ENCODE measurements at places on chromosomes 16 and 17. TPM values are rescaled to one million over a fixed set of nuclear protein-coding genes. Genes with fewer than 3 reads are reported as not detected.

FOXK2 gene
- 48.5 TPM for total RNA-seq

CDH1 gene
- total RNA-seq = 3.7 TPM

GAS7 gene
- 0.35 TPM for total RNA-seq

TNFRSF12A gene
- total RNA-seq = 627 TPM

PRSS53 gene
- 1.1 TPM for total RNA-seq

SYNGR3 gene
- 6.1 TPM for total RNA-seq

CCL4 gene
- total RNA-seq = not detected

CACNG4 gene
- 13.0 TPM for total RNA-seq

HSD17B1 gene
- 1.1 TPM for total RNA-seq

EVPL gene
- total RNA-seq = 17.7 TPM

SPATA22 gene
- total RNA-seq = not detected

CD300E gene
- total RNA-seq = not detected

SPNS2 gene
- total RNA-seq = 14.1 TPM

AARS1 gene
- total RNA-seq = 92.8 TPM

PPY gene
- total RNA-seq = not detected

NDE1 gene
- 37.6 TPM for total RNA-seq

SGSH gene
- total RNA-seq = 18.5 TPM

SCNN1B gene
- 0.14 TPM for total RNA-seq

OVCA2 gene
- total RNA-seq = 74.5 TPM

ABCA3 gene
- total RNA-seq = 19.2 TPM
